ENCODE measurements at places on chromosomes 4 and X. TPM values are rescaled to one million over a fixed set of nuclear protein-coding genes. Genes with fewer than 3 reads are reported as not detected.

- DNase-seq = no peak
Measured at GRCh38 chr4:14309431-14309830, 681.9 kb upstream of the BOD1L1 start.

DNA sequence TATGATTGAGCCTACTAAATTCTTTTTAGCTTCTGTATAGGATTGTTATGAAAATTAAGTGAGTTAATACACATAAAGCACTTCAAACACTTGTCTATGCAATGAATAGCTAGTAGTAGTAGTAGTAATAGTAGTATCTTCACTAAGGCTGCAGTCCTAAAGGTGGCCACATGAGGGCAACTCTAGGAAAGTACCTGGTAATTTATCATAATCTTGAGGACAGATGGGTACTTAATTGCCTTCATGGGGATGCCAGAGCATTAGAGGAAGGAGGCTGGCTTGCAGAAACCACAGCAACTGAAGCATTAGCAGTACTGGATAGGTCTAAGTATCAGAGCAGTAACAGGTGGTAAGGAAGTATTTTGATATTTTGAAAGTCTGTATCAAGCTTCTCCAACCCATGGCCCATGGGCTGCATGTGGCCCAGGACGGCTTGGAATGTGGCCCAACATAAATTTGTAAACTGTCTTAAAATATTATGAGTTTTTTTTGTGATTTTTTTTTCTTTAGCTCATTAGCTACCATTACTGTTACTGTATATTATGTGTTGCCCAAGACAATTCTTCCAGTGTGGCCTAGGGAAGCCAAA is 17.3 kb downstream of the NIPAL1 start:
- DNase-seq = no peak

DNA sequence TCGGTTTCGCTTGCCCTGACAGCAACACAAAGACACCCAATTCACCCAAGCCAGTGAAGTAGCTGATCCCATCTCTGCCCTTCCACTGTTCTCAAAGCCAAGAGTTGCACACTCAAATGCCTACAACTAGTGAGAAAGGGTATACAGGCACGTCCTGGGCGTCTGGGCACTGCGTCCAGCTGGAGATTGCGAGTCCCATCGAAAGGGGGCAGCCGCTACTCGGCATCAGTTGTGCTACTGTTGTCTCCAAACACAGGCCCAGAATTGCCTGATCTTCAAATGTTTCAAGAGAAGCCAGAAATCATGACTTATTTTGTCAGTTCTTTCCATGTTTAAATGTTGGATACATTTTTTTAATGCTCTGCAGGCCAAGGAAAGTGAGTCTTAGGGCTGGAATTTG is 487.8 kb downstream of the BCOR start:
- no peak for DNase-seq

DNA sequence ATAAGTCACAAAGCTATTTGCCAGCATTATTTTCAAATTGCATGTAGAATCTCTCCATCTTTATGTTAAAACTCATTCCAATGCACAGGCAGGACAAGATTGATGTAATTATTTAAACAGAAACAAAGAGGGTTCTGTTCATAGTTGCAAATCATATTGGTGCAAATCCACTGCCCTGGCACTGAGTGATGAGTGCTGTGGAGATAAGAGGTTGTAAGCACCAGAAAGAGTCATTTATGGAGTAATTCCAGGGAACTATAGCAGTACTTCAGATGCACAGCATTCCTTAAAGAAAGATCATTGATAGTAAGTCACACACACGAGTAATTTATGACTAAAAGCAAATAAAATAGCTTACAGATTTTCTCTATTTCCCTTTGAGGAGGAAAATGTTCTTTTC is 337.7 kb upstream of the CTSO start:
- DNase-seq = no peak

DNA sequence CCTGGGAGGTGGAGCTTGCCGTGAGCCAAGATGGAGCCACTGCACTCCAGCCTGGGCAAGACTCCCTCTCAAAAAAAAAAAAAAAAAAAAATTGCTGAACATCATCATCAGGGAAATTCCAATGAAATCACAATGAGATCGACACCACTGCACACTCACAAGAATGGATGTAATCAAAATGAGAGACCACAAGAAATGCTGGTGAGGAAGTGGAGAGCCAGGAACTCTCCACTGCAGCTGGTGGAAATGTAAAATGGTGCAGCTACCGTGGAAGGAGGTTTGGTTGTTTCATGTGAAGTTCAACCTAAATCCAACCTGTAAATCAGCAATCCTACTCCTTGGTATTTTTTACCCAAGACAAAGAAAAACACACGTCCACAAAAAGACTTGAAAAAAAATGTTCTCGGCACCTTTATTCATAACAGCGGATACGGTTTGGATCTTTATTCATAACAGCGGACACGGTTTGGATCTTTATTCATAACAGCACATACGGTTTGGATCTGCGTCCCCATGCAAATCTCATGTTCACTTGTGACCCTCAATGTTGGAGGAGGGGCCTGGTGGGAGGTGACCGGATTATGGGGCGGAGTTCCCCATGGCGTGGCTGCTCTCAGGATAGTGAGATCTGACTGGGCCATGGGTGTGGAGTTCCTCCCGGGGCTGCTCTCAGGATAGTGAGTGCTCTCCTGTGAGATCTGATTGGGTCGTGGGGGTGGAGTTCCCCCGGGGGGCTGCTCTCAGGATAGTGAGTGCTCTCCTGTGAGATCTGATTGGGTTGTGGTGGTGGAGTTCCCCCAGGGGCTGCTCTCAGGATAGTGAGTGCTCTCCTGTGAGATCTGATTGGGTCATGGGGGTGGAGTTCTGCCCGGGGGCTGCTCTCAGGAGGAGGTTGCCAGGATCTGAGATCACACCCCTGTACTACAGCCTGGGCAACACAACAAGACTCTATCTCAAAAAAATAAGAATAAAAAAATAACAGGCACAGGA is 7.7 kb downstream of the GAK start:
- peak; percentile 43 for DNase-seq

GRCh38 chr4:9600246-9600645 is 156.0 kb downstream of the DEFB131A start:
- no peak for DNase-seq

DNA sequence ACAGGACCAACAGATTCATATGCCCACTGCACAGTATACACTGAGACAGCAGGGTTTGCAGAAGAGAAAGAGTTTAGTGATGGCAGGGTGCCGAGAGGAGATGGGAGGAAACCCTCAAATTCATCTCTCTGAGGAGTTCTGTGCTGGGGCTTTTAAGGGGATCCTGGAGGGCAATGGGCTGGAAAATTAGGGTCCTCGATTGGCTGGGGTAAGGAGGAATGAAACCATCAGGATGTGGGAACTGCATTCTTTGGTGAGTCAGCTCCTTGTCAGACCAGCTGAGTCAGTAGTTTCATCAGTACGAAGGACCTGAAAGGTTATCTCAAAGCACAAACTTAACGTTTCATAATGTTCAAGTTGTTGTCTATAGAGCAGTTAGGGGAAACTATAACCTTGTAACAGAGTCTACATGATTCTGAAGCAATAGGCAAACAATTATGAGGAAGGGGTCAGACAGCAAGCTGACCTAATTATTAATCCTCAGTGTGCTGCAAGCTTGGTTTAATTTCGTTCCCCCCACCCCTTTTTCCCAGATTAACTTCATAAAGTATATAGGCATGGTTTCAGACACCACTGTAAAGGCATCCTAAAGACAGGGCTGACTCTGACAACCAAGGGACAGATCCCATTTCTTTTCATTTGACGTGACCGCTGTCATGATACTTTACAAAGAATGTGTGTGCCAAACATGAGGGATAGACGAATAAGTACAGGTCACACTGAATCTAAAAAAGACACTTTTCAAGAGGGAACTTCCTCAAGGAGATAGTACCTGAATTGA is 1.5 kb upstream of the MSMO1 start:
- DNase-seq = peak; percentile 44

The GUCY1B1 gene
- 0.20 TPM for total RNA-seq

The AGTR2 gene
- not detected for total RNA-seq
